IPS-NIHi11 (cell line): ENCODE measurements at places on chromosomes 4 and X.

DNA sequence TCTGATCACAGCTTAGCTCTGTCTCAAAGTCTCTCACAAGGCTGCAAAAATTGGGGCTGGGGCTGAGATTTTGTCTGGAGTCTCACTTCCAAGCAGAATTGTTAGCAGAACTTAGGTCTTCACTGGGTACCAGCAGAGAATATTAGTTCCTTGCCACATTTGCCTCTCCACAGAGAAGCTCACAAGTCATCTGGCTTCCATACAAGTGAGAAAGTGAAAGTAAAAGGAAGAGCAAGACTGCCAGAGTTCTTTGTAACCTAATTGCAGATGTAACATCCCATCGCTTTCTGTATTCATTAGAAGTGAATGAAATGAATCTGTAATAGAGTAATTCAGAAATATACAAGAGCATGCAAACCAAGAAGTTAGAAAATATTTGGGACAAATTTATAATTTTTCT lies 624.1 kb upstream of the GNPDA2 start:
- DNase-seq, result no peak

GRCh38 chrX:71625471-71625870 lies 7.2 kb upstream of the CXCR3 start:
- no peak for DNase-seq

GRCh38 chr4:121168446-121169281 lies 4.5 kb upstream of the TNIP3 start:
- DNase-seq, result no peak

GRCh38 chr4:67680581-67681222 lies 20.3 kb downstream of the UBA6 start:
- DNase-seq, result no peak

DNA sequence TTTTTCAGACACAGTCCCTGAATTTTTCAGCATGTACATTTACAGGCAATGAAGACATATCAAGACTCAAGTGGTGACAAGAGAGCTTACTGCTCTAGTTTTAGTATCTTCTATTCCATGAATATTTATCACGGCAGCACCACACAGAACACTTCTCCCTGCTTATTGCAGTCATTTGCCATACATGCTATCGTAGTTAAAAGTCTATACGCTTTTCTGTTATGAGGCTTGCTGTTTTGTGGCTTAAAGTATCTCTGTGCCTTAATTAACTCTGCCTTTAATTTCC lies 65.4 kb upstream of the GK2 start:
- DNase-seq, result no peak

DNA sequence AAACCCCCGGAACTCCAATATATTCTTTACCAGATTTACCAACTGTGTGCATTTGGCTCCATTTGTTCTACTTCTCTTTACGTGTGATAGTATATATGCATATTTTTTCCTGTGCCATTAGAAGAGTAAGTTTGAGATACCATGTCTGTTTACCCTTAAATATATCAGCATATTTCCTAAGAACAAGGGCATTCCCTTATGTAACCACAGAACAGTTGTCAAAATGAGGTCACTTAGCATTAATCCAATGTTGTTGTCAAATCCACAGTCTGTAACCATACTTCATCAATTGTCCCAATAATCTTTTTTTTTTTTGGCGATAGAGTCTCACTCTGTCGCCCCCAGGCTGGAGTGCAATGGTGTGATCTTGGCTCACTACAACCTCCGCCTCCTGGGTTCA lies 55.2 kb downstream of the TBC1D14 start:
- DNase-seq, result no peak

DNA sequence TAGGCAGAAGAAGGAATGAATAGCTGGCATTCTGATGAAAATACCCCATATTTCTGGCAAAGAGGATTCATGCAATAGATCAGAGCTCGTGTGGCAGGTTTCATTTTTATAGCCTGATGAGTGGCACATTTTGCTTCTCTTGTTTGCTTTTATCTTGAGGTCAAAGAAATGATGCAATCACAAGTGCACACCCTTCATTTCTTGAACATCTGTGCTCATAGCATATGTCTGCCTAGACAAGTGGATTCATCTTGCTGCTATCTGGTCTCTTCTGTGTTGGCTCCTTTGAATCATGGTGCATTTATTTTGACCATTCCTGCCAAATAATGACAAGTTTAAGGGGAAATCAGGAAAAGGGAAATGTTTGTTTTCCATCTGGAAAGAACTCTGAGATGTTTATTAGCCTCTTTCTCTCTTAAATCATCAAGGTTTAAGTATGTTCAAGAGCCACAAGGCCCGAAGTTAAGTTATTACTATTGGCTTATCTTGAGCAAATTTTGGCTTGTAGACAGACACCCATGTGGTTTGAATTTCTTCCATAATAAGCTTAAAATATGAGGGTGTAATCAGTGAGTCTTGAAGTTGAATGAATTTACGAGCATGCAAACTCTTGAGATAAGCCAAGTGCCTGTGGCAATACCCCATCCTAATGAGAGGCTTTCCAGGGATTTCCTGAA lies 59.3 kb upstream of the HS3ST1 start:
- DNase-seq, result no peak

GRCh38 chr4:306551-306961 lies 1.3 kb upstream of the ZNF732 start:
- DNase-seq, result no peak

- DNase-seq, result no peak
Measured at GRCh38 chr4:102285831-102286230, 59.5 kb downstream of the SLC39A8 start.

GRCh38 chr4:167602157-167602556 lies 367.9 kb upstream of the SPOCK3 start:
- DNase-seq, result no peak

- DNase-seq, result no peak
Measured at GRCh38 chrX:258291-259040, 22.7 kb upstream of the PLCXD1 start.

- DNase-seq, result no peak
Measured at GRCh38 chr4:45323453-45324058, 597.2 kb upstream of the GNPDA2 start.

DNA sequence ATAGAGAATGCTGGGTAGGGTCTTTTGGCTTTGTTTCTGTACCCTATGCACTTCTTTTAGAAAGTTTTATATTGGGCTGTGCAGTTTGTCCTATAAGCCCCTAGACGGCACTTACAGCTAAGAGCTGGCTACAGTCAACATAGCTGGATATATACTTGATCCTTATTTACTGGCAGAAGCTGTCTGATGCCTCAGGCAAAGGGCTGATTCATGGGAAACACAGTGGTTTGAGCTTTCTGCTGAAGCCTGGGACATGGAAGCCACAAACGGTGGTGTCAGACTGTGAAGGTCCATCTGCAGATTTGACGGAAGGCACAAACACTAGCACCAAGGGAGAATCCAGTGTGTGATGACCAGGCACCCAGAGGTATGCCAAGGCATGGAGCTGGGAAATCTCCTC lies 608.4 kb downstream of the ANKRD50 start:
- DNase-seq, result no peak

DNA sequence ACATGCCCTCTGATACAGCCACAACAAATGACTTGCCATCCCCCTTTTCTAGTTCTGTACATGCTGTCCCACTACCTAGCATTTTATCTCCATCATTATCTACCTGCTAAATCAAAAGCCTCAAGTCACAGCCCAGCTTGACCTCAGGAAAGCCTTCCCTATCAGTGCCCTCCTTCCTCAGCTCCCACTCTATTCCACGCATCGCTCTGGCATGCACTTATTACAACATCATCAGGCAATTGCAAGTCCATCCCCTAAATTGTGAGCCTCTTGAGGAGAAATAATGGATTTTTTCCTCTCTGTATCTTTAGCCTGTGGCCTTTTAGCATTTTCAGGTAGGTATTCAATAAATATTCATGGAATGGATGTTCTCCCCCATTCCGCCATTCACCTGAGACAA lies 5.7 kb downstream of the ARL13A start:
- DNase-seq, result no peak

DNA sequence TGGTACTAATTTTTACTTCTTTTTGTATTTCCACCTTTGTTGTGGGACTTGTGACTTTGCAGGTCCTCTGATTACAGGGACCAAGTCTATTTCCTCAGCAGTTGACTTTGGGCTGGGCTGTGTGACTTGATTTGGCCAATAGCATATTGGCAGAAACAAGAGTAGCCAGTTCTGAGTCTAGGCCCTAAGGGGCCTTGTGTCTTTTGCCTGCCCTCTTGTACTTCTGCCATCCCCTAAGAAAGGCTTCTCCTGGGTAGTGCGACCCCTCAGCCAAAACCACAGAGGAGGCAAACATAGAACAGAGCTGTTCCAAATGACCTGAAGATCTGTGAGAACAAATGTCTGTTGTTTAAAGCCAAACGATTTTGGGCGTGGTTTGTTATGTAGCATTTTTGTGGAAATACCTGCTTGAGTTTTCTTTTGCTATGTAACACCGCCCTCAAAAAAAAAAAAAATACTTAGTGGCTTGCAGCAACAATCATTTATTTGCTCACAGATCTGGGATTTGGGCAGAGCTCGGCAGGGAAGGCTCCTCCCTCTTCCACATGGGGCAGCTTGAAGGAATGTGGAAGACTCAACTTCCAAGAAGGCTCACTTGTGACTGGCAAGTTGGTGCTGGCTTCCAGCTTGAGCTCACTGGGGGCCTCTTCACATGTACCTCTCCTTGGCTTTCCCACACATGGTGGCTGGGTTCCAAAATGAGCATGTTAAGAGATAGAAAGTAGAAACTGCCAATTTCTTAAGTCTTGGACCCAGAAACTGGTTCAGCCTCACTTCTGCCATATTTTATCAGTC lies 423.0 kb upstream of the CNKSR2 start:
- DNase-seq, result no peak

GRCh38 chrX:7170898-7171297 lies 22.9 kb upstream of the PUDP start:
- peak; percentile 14 for DNase-seq

- no peak for DNase-seq
Measured at GRCh38 chrX:38236901-38237615, 16.4 kb upstream of the SRPX start.

DNA sequence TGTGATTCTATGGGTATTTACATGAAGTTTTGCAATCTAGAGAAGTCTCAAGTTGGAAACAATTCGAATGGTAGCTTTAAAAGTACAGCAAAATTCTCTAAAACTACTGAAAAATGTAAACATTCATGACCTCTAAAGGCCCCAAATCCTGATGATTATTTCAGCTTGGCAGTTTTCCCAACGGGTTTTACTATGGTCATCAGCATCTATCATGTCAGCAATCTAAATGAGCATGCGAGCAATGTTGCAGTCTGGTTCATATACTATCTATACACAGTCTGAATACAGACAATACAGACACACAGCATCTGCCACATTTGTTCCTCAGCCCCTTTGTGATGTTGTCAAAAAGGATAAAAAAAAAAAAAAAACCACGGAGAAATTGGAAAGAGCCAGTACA lies 790.3 kb upstream of the HTR2C start:
- DNase-seq, result no peak

- no peak for DNase-seq
Measured at GRCh38 chrX:12581546-12581945, 209.7 kb upstream of the PRPS2 start.

GRCh38 chr4:108399610-108400265 lies 220.6 kb upstream of the RPL34 start:
- DNase-seq, result no peak

GRCh38 chrX:70281951-70282350 lies at the start of gene RAB41:
RAB41 (plus strand) TSS chrX:70282172; CDS start chrX:70282218, 46 bp downstream.
- no peak for DNase-seq

DNA sequence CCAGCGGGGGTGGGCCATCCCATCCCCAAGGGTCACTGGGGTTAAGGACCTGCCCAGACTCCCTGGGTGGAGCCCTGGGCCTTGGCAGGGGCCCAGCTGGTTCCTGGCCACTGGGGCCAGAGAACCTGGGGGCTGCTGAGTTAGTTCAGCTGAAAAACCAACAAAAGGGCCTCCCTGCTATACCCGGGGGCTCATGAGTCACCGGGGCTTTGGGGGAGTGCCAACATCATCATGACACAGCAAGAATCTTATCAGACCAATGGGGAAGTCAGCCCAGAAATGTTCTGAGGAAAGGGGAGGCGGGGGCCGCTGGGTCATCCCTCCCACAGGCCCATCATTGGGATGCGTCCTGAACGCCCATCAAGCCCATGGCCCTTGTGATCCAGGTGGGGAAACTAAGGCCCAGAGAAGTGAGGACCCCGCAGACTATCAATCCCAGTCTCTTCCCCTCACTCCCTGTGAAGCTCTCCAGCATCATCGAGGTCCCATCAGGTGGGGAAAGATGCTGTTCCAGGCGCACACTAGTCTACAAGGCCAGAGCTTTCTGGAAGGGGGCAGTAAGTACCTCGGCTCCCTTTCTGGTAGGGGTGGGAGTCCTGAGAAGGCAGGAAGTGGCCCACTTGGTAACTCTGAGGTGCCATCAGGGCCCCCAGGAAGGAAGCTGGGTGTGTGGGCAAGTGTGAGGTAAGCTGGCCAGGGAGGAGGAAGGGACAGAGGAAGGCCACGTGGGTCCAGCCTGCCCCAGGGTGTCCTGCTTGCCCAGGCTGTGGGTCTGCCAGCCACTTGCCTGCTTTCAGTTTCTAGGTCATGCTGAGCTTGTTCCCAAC lies 4.5 kb downstream of the G6PD start:
- no peak for DNase-seq

GRCh38 chr4:17283251-17283650 lies 228.6 kb downstream of the QDPR start:
- no peak for DNase-seq

- DNase-seq, result peak; percentile 55
Measured at GRCh38 chr4:133151691-133152329, 2.7 kb downstream of the PCDH10 start.

- peak; percentile 60 for DNase-seq
Measured at GRCh38 chrX:71910986-71911730, 513 bp downstream of the NHSL2 start.

- no peak for DNase-seq
Measured at GRCh38 chr4:185370268-185370949, 25.3 kb downstream of the LRP2BP start.

- DNase-seq, result no peak
Measured at GRCh38 chrX:142251202-142251601, 46.1 kb upstream of the MAGEC2 start.

- no peak for DNase-seq
Measured at GRCh38 chr4:134085496-134085895, 116.1 kb downstream of the PABPC4L start.

GRCh38 chr4:112378858-112379257 lies 81.7 kb downstream of the ALPK1 start:
- DNase-seq, result no peak

DNA sequence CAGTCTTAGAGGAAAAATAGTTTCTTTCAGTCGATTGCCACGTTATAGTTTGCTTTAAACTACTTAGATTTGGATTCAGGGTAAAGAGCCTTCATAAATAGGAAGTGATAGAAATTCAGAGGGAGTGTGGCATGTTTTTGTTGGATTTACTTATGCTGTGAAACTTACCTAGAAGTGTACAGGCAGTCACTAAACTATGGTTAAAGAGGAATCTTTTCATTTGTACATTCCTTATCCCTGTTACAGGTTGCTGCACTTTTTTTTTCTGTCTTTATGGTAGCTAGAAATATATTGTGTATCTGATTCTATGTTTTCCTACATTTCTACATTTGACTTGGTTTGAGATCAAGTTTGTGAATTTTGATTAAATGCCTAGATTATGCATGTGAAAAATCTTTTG lies 19.1 kb downstream of the WWC2 start:
- DNase-seq, result no peak
